AG20443 (cell line): ENCODE measurements at places on chromosomes 3 and 15.

GRCh38 chr15:38843051-38843501 lies 278.5 kb upstream of the RASGRP1 start:
- DNase-seq, result no peak

- DNase-seq, result peak; percentile 49
These were observed 2.4 kb downstream of the CCNDBP1 start for GRCh38 chr15:43187544-43188155.

DNA sequence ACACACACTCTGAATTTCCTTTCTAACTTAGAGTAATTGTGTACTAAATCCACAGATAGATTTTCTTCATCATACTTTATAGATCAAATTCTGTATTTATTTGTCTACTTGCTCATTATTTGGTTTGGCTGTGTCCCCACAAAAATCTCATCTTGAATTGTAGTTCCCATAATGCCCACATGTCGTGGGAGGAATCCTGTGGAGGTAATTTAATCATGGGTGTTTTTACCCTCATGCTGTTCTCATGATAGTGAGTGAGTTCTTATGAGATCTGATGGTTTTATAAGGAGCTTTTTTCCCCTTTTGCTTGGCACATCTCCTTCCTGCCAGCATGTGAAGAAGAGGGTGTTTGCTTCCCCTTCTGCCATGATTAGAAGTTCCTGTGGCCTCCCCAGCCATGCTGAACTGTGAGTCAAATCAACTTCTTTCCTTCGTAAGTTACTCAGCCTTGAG lies 198.3 kb upstream of the TGFBR2 start:
- DNase-seq, result no peak

DNA sequence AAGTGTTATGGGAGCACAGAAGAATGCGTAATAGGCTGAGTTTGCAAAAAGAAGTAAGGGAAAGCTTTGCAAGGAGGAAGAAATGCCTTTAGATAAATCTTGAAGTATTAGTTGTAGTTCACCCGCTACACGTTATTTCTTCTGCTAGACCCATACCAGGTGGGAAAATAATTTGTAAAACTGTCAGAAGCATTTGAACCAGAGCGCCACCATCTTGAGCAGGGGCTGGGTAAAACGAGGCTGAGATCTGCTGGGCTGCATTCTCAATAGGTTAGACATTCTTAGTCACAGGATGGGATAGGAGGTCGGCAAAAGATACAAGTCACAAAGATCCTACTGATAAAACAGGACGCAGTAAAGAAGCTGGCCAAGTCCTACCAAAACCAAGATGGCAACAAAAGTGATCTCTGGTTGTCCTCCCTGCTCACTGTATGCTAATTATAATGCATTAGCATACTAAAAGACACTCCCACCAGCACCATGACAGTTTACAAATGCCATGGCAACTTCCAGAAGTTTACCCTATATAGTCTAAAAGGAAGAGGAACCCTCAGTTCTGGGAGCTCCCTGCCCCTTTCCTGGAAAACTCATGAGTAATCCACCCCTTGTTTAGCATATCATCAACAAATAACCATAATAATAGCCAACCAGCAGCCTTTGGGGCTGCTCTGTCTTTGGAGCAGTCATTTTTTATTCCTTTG lies 50.0 kb upstream of the ZNF280D start:
- DNase-seq, result no peak

DNA sequence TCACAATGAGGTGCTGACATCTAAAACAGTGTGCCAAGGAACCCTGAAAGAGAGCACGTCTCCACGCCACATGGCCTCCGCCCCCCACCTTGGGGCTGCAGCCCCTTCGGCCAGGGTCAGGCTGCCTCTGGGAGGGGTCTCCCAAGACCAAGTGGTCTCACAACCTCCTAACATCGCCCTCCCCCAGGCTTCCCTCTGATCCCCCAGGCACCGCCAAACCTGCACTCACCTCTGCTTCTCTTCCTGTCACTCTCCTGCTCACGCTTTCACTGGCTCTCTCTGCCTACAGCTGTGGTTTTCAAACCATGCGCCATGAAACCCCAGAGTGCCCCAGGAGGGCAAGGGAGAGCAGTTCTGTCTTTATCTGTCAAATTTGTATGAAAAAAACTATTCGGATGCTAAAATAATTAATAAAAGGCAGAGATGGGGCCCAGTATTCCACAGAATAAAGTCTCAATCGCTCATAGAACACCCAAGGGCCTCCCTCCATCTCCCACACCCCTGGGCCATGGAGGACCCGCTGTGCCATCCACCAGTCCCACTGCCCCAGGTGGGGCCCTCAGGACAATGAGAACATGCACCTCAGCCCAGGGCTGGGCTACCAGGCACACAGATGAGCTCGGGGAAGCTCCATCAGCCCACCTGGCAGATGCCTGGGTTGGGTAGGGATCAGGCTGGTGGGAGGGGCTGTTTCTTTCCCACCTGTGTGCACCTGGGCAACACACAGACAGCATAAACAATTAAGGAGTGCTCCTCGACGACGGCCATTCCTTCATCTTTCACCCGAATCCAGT lies 21.5 kb downstream of the CYFIP1 start:
- no peak for DNase-seq

DNA sequence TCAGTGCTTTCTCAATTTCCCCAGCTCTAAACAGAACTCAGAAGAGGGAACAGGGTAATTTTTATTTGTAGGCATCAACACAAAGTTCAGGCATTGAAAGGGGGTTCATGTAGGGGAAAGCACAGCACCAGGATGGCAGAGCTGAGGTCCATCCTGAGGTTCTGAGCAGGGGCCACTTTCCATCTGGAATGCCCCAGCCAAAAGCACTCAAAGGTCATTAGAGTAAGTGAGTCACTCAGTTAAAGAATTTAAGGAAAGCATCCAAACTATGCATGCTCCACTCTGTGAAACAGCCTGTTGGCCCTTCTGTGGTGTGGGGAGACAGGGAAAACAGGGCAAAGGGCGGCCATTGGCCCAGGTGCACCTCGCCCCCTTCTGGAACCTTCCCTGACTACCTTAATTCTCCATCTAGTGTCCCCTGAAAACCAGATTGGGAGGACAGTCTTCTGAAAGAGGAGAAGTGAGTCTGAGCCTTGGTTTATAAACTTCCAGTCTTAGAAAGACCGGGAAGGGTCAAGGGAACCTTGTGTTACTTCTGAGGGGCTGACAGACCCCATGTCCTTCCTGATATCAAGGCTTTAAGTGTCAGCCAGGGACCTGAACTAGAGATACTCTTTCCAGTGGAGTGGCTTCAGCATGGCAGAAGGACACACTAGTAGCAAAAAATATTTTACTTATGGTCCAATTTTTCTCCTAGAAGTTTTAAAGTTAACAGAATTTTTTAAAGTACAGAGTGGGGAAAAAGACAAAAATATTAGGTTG lies 133.3 kb downstream of the MYLK start:
- DNase-seq, result peak; percentile 83

DNA sequence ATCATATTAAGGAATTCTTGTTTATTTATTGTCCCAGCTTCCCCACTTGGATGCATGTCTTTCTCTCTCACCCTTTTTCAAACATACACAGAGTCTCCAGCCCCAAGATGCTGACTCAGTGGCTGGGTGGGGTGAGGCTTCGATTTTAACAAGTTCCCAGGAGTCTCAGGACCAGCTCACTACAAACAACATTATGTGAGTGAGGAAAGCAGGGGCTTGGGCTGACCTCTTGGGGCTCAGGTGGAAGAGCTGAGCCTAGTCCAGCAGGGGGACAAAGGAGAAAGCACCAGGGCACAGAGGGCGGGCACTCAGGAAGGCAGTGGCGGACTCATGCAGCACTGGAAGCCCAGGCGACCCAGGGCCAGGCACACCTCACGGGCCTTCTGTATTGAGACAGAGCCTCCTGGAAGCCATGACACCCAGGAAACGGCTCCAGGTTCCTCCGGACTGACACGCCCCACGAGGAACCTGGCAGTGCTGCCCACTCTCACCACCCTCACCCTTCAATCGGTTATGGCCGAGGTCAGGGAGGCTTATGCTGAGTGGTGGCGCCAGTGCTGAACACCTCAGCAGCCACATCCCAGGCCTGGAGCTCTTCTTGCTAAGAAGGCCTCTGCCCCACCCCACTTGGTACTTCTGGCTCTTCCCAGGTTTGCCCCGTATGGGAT lies 97.4 kb downstream of the LRIG1 start:
- DNase-seq, result peak; percentile 43

DNA sequence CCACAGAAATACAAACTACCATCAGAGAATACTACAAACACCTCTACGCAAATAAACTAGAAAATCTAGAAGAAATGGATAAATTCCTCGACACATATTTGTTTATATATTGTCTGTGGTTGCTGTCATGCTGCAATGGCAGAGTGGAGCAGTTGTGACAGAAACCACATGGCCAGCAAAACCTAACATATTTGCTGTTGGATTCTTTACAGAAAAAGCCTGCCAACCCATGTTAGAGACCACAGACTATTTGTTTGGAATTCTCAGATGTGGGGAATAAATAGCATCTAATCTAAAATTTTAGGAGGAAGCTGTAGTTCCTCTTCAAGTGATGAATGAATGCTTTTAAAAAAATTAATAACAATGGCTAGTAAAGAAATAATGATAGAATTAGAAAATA lies 341.6 kb upstream of the AZI2 start:
- no peak for DNase-seq
